Vagina (tissue), 2 donors: ENCODE measurements at places on chromosomes 4 and X. TPM values are rescaled to one million over a fixed set of nuclear protein-coding genes. Genes with fewer than 3 reads are reported as not detected.

The CSN1S1 gene
- total RNA-seq: not detected

DNA sequence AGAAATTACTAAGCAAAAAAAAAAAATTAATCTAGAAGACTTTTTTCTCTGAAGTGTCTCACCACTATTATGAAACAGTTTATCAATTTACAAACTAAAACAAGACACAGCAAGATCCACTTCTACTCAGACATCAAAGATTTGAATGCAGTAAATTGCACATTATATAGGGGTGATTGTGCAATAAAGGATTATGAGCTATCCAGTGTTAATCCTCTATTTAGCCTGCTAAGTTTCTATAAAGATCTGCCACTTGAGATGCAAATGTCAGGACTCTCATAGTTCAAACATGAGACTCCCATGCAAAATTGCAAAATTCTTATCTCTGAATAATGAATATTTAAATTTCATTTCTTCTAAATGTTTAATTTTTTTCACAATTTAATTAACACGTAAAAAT, 2.2 kb downstream of the TECRL start:
- peaks cover 3% of the 10 kb centered on the region for H3K4me1 ChIP-seq
- no peak overlapping the region for H3K4me3 ChIP-seq

The CTAG1B gene
- total RNA-seq: not detected

DNA sequence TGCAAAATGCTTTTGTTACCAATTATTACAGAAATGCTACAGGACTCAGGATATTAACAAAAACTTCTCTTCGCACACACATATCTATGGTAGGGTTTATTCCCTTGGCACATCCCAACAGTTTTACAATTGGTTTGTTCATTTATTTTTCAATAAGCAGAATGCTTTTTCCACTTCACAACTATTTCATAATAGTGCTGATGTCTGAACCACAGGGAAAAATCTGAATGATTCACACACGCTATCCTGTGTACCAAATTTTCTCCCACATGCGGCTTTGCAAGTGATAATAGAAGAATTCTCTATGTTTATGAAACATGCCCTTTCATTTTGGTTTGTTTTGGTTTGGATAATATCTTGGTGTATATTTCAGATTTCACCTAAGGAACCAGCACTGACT, 725.7 kb upstream of the TENM3 start:
- no peak for DNase-seq
- H3K27me3 ChIP-seq: no peaks in the 10 kb centered on the region
- H3K27ac ChIP-seq: no peak overlapping the region
- H3K4me1 ChIP-seq: no peaks in the 10 kb centered on the region
- no peak overlapping the region for H3K4me3 ChIP-seq

DNA sequence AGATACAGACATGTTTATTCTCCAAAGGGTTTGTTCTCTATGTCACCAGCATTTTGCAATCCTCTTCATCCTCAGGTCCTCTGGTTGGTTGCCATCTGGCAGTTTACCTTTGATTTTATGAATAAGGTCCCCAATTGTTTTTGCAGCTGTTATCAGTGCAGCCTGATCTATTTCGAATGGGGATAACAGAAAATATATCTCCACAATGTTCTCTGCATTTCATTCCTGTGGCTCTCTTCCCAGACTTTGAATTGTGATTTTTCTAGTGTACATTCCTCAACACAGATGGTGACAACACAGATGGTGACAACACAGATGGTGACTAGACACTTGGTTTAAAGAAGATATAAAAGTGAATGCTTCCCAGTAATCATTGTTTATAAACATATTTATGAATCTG, 74.1 kb downstream of the FBXO8 start:
- no peak overlapping the region for H3K27ac ChIP-seq
- DNase-seq: no peak
- H3K4me1 ChIP-seq: peaks cover 13% of the 10 kb centered on the region

The GRID2 gene
- total RNA-seq: not detected

DNA sequence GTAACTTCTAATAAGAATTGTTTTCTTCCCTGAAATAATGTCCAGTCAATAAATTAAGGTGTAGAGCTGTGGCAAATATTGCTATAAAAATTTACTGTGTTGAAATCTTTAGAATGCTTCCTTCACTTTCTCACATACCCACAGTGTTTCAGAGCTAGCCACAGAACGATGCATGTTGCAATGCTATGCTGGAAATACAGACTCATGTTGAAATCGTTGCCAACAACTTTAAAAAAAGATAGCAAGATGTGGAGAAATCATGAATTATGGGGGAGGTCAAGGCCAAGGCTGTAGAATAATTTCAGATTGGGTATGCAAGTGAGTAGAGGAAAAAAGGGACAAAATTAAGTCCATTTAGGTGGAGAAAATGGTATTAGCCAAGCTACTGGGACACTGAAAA, 204.8 kb downstream of the VEGFC start:
- no peaks in the 10 kb centered on the region for H3K27me3 ChIP-seq
- DNase-seq: no peak
- no peaks in the 10 kb centered on the region for H3K36me3 ChIP-seq

DNA sequence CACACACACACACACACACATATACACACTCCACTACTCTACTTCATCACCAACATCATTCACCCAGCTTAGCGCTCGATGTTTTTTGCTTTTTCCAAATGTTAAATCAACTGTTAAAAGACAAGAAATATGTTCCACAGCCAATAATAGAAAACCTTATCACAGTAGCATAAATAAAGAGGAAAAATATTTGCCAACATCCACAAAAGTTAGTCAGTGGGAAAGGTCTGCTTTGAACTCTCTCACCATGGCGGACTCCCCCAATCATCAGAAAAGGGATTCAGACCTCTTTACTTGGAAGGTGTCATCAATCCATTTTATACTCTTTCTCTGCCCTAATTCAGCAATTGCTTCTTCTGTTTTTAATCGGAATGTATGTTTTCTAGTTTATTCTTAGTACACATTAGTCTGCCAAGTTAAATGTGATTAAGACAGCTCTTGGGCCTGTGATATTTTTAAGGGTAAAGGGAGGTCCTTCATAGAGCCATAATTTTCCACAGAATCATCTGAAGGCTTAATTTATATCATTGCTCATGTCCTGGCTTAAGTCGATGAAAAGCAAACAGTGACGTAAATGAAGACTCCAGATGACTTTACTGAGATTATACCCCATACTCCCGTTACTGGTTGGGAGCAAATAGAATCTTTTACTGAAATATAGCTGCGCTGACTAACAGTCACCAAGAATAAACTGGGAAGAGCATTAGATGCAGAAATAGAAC, 29.7 kb upstream of the LGI2 start:
- no peaks in the 10 kb centered on the region for H3K27me3 ChIP-seq
- no peak for DNase-seq
- no peaks in the 10 kb centered on the region for H3K36me3 ChIP-seq
- H3K4me3 ChIP-seq: no peak overlapping the region
- H3K4me1 ChIP-seq: no peaks in the 10 kb centered on the region
- H3K27ac ChIP-seq: peak overlapping the region; percentile 36

- peaks cover 17% of the 10 kb centered on the region for H3K4me1 ChIP-seq
- no peaks in the 10 kb centered on the region for H3K27me3 ChIP-seq
- no peaks in the 10 kb centered on the region for H3K36me3 ChIP-seq
- no peak for DNase-seq
- H3K27ac ChIP-seq: no peak overlapping the region
These were observed 27.5 kb downstream of the RUFY3 start for GRCh38 chr4:70749313-70749712.

DNA sequence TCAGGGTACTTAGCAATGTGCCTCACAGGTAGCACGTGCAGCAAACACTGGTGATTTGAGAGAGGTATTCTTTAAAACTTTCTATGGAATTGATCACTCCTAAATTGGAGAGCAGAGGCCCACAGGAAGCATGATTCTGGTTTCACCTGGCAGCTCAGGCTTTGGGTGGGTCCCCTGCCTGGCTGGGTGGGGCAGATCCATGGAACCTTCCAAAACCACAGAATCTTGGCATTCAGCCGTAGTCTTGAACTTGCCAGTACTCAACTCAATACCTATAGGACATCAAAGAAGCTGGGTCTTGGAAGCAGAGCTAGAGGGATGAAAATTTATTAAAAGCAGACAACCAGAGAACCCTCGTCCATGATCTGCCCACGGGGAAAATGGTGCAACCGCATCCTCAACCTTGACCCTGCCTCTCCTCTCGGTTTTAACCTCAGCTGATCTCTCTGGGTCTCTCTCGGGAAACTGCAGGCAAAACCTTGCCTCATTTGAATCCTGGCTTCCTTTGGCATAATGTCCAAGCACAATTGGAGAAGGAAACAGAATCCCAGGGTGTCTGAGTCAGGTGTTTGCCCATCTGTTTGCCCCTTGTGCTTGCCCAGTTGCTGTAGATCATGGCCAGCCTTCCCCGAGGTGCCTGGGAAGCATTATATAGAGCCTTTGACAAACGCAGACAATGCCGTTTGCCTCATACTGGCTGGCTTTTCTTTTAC, 22.9 kb downstream of the OTOP1 start:
- H3K36me3 ChIP-seq: no peaks in the 10 kb centered on the region
- H3K27ac ChIP-seq: peak overlapping the region; percentile 27
- H3K4me1 ChIP-seq: no peaks in the 10 kb centered on the region
- no peak for DNase-seq

DNA sequence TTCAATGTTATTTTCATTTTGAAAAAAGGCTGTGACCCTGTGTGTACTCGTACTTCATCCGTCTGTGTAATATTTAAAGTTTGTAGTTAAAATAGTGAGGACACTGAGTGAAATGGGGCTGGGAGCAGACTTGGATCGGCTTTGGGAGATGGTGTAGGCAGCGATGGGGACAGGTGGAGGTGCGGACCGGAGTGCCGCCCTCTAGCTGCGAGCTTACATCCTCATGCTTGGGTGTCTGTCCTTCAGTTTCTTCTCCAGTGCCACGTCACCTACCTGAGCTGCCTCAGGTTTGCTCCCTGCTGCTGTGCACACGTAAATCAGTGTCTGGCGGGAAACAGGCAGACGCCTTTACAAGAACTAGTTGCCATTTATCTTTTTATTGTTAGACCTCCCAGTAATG, 146.1 kb downstream of the GPR143 start:
- H3K27ac ChIP-seq: no peak overlapping the region
- no peaks in the 10 kb centered on the region for H3K4me1 ChIP-seq
- H3K27me3 ChIP-seq: no peaks in the 10 kb centered on the region
- H3K4me3 ChIP-seq: no peak overlapping the region
- DNase-seq: no peak
- H3K36me3 ChIP-seq: no peaks in the 10 kb centered on the region

DNA sequence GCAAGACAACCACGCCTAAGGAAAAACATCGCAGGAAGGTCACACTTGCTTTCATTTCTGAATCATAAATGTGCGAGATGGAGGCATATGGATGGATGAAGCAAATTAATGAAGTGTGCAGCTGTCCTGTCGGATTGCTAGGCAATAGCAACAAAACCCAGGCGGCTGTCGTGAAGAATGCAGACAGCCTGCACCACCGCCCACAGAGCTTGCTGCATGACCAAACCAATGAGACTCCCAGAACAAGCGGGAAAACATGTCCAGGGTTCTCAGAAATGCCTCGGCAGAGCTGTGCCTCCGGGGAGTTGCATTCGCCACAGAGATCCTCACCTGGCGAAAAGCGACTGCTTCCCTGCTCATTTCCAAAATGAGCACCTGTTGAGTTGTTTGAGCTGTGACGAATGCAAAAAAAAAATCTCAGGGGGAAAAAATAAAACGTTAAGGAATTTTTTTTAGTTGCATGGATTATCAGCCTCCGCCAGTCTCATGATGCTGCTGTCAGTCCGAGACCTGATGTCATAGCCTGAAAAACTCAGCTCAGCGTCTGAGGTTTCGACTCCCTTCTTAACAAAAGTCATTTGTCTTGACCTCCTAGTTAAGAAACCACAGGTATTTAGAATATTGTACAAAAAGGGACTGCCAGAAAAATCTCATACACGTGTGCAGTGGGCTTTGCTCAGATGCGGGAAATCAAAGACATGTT, 155.5 kb upstream of the MXRA5 start:
- H3K4me1 ChIP-seq: no peaks in the 10 kb centered on the region
- no peak overlapping the region for H3K27ac ChIP-seq
- DNase-seq: no peak
- H3K4me3 ChIP-seq: no peak overlapping the region

DNA sequence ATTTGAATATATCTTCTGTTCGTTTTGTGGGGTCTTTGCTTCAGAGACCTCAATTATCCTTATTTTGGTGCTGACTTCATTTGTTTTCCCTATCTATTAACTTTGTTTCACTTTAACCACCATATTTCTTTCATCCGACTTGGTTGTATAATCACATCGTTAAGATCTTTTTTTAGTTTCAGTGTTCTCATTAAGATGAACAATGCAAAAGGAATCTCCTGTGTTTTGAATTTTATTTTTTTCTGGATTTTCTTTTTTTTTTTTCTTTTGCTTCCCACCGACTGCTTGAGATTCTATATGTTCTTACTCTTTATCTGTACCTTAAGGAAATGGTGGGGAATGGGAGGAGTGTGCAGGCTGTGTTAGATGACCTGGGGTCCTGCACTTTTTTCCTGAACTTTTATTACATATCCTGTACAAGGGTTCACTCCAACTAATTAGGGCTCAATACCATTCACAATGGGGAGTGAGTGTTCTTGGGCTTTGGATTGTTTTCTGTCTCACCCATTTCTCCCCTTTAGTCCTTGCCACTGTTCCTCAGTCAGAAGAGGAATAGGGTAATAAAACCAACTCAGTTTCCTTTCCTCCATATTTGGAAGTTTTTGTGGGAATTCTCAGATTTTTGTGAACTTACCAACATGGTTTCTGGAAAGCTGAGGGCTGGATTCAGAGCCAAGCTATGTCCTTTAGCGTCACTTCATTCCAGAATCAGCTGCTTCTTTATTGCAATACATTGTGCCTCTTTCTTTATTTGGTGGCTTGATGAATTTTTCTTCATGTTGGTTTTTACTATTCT, 43.2 kb upstream of the BMPR1B start:
- no peak overlapping the region for H3K4me3 ChIP-seq
- no peak overlapping the region for H3K27ac ChIP-seq
- H3K4me1 ChIP-seq: no peaks in the 10 kb centered on the region
- H3K36me3 ChIP-seq: no peaks in the 10 kb centered on the region
- no peak for DNase-seq

The KLHL13 gene
- 10.6 TPM for total RNA-seq

The IL3RA gene
- total RNA-seq: 7.9 TPM

The HTRA3 gene
- total RNA-seq: 33.1 TPM

The CPZ gene
- 26.3 TPM for total RNA-seq

The POF1B gene
- total RNA-seq: 18.7 TPM

- no peaks in the 10 kb centered on the region for H3K27me3 ChIP-seq
- DNase-seq: no peak
- H3K27ac ChIP-seq: no peak overlapping the region
- H3K4me1 ChIP-seq: no peaks in the 10 kb centered on the region
- no peaks in the 10 kb centered on the region for H3K36me3 ChIP-seq
These were observed 115.0 kb upstream of the HS3ST1 start for GRCh38 chr4:11543706-11544105.

The ADH7 gene
- total RNA-seq: 11.8 TPM

The CT83 gene
- not detected for total RNA-seq

The TLR10 gene
- total RNA-seq: not detected
